ENCODE measurements at places on chromosomes 1 and 21. TPM values are rescaled to one million over a fixed set of nuclear protein-coding genes. Genes with fewer than 3 reads are reported as not detected.

DNA sequence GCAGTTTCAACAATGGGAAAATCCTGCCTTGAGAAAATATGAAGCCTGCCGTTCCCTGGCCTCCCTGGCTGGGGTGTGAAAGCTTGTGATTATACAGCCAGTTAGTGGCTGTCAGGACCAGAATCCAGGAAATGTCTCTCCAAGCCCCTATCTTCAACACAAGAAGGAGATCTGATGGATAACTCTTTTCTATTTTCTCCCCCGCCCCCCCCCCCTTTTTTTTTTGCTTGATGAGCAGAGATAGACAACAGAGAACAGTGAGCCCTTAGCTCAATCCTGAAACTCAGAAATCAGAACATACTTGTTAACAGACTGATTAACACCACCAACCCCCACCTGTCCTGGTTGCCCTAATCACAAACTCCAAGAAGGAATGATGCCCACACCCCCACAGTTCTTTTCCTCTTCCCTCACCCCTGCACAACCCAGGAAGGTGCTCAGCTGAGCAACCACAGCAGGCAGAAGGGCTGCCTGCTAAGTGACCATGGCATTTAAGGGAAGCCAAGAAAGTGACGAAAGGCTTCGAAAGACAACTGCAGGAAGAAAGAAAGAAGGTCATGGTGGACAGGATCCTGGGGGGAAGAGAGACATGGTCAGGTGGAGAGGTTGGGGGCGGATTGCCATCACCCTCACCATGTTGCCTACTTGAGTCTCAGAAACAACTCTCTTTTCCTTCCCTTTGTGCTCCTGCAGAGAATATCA lies 12.3 kb upstream of the DENND2D start:
- DNase-seq: no peak

DNA sequence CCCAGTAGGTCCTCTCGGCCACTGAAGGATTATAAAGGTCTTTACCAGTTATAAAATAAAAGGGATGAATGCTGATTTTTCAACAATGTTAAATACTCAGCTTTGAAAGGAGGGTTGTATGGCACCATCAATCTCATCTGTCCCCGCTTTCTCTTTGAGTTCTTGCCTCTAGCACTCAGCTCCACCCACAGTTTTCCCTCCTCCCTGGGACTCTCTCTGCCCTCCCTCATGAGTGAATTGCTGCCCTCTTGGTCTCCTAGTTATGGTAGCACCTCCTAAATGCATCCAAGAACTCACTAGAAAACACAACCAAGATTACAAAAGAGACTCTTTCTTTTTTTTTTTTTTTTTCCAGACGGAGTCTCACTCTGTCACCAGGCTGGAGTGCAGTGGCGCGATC lies 91.0 kb downstream of the TEX35 start:
- no peak for DNase-seq

GRCh38 chr1:216044538-216044937 lies 378.7 kb downstream of the USH2A start:
- DNase-seq: no peak

DNA sequence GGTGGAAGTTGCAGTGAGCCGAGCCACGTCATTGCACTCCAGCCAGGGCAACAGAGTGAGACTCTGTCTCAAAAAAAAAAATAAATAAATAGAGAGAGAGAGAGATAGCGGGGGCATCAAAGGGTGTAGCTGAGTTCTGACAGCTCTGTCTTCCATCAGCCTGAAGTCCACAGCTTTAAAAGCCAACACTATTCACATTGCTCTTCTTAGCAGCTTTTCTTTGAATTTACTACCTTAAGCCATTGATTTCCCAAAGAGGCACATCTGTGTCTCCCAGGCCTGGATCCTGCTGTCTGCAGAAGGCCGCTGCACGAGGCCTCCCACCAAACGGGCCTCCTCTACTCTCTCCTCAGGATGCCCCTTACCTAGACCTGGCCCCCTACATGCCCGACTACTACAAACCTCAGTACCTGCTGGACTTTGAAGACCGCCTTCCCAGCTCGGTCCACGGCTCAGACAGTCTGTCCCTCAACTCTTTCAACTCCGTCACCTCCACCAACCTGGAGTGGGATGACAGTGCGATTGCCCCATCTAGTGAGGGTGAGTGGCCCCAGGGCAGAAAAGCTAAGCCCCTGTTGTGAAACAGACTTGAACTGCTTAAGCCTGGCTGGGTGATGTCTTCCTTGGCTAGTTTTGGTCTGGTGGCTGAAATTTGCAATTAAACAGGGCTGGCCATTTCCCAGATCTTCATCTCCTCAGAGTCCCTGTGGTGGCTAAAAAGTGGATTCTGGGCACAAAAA lies 16.5 kb upstream of the SLC25A34 start:
- no peak for DNase-seq

DNA sequence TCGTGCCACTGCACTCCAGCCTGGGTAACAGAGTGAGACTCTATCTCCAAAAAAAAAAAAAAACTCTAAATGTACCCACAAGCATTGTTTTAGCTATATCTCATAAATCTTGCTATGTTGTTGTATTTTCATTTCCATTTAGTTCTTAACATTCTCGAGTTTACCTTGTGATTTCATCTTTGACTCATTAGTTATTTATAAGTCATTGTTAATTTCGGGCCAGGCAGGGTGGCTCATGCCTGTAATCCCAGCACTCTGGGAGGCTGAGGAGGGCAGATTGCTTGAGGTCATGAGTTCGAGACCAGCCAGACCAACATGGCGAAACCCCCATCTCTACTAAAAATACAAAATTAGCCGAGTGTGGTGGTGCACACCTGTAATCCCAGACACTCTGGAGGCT lies 11.7 kb downstream of the HES2 start:
- DNase-seq: no peak

GRCh38 chr1:41366455-41367287 lies 5.4 kb downstream of the FOXO6 start:
- DNase-seq: no peak

DNA sequence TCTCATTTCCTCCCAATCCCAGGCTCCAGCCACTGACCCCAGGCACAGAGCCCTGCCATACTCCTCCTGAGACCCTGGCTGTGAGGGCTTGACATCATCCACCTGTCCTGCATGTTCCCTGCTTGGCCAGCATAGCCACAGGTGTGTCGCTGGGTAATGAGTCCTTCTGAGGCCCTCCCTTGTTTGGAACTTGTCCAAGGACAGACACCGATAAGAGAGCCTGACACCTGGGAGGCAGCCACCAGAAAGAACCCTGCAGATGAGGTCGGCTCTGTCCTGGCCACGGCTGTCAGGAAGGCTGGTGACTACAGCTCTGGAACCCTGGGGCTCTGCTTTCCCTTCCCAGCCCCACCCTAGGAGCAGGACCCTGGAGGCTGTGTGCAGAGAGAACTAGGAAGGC lies 34.6 kb downstream of the TMEM63A start:
- no peak for DNase-seq

GRCh38 chr1:94820936-94821335 lies 779 bp downstream of the SLC44A3 start:
- DNase-seq: no peak

DNA sequence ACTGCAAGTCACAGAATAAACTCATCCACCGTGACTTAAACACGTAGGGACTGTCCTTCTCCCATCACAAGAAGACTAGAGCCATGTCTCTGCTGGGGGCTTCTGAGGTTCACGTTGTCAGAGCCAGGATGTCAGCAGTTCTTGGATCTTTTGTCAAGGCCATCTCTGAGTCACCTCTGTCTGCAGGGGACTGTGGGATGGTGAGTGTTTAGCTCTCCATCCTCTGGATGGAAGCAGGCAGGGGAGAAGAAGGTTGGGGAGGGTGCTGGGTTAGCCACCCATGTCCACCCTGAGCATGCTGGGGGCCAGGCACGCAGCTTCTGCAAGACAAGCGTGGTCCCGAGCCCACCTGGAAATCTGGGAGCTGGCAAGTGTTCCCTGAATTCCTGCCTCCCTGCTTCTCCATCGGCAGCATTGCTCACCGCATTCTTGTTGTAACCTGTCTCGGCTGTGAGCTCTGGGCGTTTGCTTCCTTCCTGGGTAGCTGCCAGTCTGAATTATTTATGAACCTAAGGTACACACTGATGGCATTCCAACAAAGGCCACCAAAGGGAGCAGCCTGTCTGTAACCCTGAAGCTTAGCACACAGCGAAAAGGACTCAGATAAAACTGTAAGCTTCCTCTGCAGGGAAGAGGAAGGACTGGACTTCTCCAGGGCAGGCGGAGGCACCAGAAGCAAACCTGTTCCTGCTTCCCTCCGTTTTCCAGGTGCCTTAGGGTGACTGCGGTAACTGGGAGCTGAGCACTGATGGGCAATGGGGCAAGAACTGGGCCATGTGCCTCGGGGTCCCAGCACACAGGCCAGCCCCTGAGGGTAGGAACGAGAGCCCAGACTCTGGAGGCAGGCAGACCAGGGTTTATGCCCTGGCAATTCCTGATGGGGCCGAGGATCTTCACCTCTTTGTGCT lies 88.6 kb downstream of the RIPK4 start:
- peak; percentile 77 for DNase-seq

- peak; percentile 91 for DNase-seq
Observed at GRCh38 chr1:1432951-1433803, 2.3 kb upstream of the VWA1 start.

- no peak for DNase-seq
Observed at GRCh38 chr1:61921435-61921834, 179.2 kb downstream of the PATJ start.

GRCh38 chr21:18987520-18988026 lies 584.0 kb upstream of the TMPRSS15 start:
- no peak for DNase-seq

TMEM222 gene
- 54.1 TPM for total RNA-seq

ORC1 gene
- total RNA-seq: 1.1 TPM

CAMTA1 gene
- total RNA-seq: 88.1 TPM

FAM72C gene
- total RNA-seq: 0.42 TPM

KCNK1 gene
- total RNA-seq: 6.9 TPM

ABCG1 gene
- total RNA-seq: 20.1 TPM

PTBP2 gene
- total RNA-seq: 50.0 TPM

GFI1 gene
- total RNA-seq: 2.4 TPM
